ENCODE measurements at places on chromosomes 1 and 21.

GRCh38 chr1:119139857-119140176 is 636 bp downstream of the WARS2 start:
- DNase-seq, result peak; percentile 48

DNA sequence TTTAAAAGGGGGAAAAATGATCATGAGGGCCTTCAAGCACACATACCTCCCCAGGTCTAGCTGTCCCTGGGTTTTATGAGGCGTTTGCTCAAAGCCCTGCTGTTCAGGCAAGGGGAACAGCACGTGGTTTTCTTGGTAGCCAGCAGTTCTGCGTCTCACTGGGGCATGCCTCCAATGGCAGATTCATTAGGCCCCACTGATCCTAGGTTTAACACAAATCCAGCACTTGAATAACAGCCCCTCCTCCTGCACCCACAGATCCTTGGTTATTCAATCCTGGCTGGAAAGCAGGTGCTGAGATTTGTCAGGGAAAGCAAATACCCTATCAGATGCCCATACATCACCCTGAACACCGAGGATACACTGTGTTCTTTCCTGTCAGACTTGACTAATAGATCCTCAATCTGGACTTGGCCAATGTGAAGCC is 106.4 kb downstream of the ZC3H11B start:
- no peak for DNase-seq

GRCh38 chr1:207306603-207307002 is 14.9 kb upstream of the CD55 start:
- no peak for DNase-seq

DNA sequence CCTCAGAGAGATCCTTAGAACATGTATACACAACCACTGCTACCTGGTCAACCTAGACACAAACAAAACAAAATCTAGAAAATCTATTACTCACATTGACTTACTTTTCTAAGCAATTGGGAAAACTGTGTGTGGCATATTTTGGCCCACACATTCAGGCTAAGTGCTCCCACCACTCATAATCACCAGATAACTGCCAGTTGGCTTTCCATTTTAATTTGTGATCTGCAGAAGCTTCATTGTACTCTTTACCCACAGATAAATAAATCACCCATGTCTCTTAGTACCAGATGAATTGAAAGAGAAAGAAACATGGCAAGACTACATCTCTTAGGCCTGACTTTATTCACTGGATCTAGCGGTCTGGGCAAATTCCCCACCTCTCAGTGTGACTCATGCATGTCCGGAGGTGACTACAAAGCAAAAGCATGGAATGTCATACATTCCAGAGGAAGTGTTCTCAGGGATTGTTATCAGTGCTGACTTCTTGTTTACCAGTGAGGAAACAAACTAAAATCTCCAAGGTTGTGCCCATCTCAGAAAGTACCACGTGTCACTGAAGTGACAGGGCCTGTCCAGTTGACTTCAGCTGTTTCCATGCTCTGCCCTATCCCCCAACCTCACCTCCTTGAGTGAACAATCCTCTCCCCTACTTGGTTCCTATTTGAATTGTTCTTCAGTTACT is 52.4 kb upstream of the BCL10 start:
- DNase-seq, result no peak

GRCh38 chr1:208024406-208024805 is 113.5 kb upstream of the CD34 start:
- DNase-seq, result no peak

DNA sequence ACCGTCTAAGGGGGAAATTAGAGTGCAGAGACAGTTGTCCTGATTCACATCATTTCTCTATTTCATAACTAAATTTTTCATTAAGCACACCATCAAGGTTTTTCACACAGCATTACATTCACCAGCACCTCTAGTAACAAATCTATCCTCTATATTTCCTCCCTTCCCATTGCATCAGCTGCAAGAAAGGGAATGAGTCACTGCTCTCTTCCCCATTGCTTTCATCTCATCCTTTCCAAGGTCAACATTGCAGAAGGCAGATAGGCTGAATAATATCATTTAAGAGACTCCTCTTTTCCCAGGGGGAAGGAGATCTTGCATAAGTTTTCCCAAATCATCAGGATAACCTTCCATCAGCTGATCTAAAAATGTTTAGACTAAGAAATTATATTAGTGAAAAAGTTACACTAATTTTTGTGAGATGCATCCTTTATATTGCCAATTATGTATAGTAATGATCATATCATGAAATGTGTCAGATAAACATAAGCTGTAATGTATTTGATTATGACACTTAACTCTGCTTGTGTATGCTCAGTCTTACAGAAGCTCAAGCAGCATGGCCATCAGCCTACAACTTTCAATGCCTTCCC is 4.3 kb downstream of the INTS7 start:
- DNase-seq, result no peak

DNA sequence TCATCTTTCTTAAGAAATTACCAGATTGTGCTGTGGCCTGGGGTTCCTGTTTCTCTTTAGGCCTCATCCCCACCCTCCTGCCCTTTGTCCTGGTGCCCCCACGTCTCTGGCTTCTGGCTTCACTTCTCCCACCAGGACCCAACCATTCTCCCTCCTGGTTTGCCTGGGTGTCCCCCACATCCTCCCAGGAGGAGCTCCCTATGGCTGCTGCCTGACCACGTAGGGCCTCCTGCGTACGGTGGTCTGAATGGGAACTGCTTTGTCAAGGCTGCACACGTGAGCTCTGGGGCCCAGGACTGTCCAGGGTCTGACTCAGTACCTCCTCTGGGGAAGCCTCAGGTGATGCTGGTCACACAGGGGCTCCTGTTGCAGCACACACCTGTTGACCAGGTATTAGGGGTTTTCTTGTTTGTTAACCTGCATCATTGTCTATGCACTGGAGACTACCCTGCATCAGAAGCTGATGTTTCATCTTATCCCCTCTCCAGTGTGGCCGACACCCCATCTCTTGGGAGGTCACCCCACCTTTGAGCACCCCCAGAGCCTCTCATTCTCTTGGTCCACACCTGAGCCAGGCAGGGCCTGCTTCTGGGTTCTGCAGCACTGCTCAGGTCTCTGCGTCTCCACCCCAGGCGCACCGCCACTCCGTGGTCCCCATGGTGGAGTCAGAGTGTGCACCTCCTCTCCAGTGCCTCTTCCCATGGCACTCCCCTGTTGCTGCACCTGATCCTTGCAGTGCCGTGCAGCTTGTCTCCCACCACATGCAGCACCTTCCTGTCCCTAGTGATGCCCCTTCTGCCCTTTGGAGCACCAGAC is 65.8 kb downstream of the S100B start:
- no peak for DNase-seq

Data from dorsolateral prefrontal cortex (tissue), 122 donors.